ENCODE measurements at places on chromosomes 7 and 10. TPM values are rescaled to one million over a fixed set of nuclear protein-coding genes. Genes with fewer than 3 reads are reported as not detected.

STAG3 gene
- 0.52 TPM for total RNA-seq

GRCh38 chr7:71679480-71679879 is 547.5 kb downstream of the GALNT17 start:
- no peak for DNase-seq

MKX gene
- total RNA-seq: 27.0 TPM

PRPS1L1 gene
- not detected for total RNA-seq

DNA sequence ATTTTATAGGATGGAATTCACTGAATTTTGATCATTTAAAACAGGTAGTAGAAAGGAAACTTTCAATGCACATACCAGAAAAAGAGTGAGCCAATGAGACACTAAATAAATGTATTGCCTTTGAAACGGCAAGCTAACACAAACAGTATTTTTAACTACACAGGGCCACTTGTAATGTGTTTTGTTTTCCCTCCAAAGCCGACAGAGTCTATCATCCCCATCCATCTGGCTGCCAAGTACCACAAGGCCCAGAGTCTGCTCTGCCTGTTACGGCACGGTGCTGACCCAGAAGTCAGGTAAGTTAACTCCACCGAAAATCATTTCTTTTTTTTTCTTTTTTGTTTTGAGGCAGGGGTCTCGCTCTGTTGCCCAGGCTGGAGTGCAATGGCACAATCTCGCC is 1.5 kb downstream of the ANKRD61 start:
- no peak for DNase-seq

DNA sequence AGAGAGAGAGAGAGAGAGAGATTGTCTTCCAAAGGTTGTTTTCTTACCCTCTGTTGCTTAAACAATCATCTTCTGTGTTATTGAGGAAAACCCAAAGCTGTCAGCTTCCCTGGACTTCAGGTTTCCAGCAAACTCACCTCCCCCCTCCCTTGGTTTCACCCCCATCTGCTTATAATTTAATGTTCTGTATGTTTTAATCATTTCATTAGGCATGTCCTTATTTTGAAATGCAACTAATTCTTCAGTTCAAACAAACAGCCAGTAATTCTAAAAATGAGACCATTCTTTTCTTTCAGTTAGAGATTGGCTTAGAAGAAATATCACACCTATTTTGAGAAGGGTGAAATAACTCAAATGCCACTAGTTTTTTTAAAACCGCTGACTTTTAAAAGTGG is 102.9 kb downstream of the FAM204A start:
- DNase-seq: no peak

- DNase-seq: no peak
Observed at GRCh38 chr7:136950331-136950730, 81.9 kb downstream of the CHRM2 start.
